ENCODE measurements at places on chromosomes 7 and 10.

GRCh38 chr7:28419716-28420115 lies 7.4 kb downstream of the CREB5 start:
- no peak for DNase-seq

GRCh38 chr7:8105449-8106095 lies 137.0 kb downstream of the GLCCI1 start:
- no peak for DNase-seq

DNA sequence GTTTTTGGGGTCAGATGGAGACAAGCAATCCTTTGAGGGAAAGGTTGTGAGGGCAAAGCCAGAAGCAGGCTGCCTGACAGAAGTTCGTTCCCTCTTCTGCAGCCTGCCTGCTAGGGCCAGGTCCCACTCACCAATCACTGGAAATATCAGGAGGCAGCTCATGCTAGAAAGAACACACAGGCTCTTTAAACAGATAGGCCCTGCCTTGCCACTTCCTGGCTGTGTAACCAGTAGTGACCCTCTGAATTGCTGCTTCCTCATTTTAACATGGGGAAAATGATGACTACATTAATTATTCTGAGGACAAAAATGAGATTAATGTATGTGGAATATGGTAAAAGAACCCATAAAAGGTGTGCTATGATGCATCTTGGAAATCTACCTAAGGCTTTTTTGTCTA lies 50.5 kb upstream of the MRLN start:
- DNase-seq = no peak

- DNase-seq = no peak
Measured at GRCh38 chr10:12533151-12533550, 183.8 kb downstream of the CAMK1D start.

DNA sequence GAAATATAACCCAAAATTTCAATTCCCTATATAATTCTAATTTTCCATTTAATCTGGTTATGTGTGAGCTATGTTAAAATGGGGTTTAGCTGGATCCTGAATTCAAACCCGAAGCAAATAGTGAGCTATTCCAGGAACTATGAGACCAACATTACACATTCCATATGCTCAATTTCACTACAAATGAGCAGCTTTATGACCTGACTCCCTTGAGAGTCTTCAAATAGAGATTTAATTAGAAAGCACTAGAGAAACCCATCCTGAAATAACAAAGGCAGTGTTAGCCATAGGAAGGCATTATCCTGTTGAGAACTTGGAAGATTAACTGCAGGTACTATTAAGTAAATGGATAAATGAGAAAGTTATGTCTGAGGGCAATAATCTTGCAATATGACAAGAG lies 890.0 kb downstream of the GRM8 start:
- DNase-seq = no peak

DNA sequence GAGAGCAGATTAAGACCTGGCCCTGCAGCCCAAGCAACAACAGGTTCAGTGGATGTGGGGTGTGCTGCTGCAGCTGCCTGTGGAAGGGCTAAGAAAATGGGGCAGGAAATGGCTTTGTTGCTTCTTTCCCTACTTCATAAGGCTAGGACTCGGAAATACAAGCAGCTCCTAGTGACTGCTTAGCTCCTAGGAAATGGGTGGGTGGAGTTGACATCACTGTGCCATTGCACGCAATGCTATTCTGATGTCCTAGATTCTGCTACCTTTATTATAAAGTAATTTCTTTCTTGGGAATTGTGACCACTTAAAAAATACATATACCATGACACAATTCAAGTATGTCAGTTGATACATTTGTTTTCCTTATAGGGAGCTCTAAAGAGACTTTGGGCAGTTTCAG lies 155.8 kb downstream of the FANK1 start:
- no peak for DNase-seq

DNA sequence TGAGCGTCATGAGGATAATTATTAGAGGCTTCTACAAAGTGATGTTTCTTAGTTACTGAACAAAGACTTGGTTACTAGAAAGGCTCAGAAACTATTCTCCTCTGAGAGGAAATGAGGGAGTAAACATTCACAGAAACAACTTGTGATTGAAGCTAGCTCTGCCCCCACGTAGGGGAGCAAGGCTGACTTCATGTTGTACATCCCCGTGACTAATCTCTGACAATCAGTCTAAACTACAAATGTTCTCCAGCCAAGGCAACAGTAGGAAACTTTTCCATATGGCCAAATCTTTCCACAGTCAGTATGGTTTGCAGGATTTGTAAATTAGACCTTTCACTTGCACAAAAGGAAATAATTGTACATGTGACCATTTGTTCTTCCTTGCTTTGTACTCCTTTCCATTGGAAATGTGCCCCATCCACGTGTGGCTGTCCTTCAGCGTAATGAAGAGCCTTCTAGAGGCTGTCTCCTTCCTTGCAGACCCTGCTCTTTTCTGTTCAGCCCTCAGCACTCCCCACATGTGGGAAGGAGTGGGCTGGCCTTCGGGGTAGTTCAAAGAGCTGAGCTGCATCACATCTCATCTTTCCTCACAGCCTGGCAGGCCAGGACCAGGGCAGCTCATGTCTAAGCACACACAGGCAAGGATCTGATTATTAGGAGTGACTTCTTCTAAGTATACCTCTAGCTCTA lies 93.5 kb downstream of the PCGF5 start:
- no peak for DNase-seq

- DNase-seq = no peak
Measured at GRCh38 chr7:81516898-81517297, 252.9 kb downstream of the HGF start.

DNA sequence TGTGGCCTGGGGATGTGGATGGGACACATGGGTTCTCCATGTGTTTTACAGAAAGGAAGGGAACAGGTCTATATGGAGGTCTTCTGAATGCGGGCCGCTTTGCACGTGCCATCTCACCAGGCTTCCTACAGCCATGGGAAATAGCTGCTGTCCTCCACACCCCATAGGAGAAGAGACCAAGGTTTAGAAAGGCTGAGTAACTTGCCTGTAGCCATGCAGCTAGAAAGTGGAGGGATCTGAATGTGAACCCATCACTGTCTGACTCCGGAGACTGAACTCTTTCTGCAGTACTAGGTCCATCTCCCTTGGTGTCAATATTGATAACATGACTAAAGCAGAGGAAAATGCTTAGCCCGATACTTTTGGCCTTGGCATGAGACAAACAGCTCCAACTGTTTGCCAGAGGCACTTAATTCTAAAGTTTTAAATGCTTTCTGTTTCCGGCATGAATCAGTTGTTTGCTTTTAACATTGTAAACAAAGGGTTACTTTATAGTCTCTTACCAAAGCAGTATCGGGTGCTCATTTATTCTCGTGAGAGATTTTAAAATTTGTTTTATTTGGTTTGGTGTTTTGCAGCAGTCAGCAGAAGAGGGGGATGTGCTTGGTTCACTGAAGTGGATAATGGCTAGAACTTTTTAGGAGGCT lies 64.8 kb upstream of the LOXL4 start:
- DNase-seq = no peak

GRCh38 chr7:18228686-18229085 lies 201.0 kb upstream of the PRPS1L1 start:
- no peak for DNase-seq

DNA sequence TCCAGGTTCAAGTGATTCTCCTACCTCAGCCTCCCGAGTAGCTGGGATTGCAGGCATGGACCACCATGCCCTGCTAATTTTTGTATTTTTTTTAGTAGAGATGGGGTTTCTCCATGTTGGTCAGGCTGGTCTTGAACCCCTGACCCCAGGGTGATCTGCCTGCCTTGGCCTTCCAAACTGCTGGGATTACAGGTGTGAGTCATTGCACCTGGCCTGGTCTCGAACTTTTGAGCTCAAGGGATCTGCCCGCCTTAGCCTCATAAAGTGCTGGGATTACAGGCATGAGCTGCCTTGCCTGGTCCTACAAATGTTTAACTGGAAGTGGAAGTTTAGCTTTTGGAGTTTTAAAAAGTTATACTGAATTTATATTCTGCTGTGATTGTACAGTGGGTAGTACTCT lies 2.8 kb downstream of the MLLT10 start:
- no peak for DNase-seq

GRCh38 chr7:19119870-19120486 lies 2.5 kb upstream of the TWIST1 start:
- no peak for DNase-seq

- DNase-seq = no peak
Measured at GRCh38 chr7:100396421-100396982, 23.2 kb downstream of the PILRA start.

DNA sequence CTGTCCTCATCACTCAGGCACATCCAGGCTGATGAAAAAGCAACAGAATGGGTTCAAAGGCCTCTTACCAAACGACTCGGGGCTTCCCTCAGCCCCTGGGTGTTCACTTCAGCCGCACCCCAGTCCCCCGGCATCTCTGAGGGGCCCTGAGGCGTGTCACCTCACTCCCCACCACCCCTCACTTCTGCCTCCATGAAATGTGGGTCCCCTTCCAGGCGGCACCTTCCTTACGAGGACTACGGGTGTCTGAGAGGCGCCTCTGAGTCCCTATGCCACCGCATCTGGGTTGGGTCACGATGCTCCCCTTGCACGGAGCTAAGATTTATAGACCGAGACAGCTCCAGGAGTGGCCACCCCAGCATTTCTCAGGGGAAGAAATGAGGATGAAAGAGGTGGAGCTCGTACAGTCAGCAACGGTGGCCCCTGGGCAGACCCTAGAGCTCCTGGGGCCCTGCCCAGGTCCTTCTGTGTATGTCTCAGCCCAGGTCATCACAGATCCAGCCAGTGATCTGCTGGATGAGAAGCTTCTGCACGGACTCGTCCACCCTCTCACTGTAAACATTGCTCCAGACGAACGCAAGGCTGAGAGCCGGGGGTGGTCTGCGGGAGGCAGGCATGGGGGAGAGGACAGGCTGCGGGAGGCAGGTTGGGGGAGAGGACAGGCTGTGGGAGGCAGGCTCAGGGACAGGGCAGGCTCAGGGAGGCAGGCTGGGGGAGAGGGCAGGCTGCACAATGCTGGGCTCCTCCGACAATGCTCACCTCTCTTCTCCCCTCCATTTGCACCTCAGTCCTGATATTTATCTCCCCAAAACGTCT lies 408.2 kb downstream of the DNAJB6 start:
- no peak for DNase-seq

- no peak for DNase-seq
Measured at GRCh38 chr7:43113622-43114457, 1.4 kb downstream of the HECW1 start.

DNA sequence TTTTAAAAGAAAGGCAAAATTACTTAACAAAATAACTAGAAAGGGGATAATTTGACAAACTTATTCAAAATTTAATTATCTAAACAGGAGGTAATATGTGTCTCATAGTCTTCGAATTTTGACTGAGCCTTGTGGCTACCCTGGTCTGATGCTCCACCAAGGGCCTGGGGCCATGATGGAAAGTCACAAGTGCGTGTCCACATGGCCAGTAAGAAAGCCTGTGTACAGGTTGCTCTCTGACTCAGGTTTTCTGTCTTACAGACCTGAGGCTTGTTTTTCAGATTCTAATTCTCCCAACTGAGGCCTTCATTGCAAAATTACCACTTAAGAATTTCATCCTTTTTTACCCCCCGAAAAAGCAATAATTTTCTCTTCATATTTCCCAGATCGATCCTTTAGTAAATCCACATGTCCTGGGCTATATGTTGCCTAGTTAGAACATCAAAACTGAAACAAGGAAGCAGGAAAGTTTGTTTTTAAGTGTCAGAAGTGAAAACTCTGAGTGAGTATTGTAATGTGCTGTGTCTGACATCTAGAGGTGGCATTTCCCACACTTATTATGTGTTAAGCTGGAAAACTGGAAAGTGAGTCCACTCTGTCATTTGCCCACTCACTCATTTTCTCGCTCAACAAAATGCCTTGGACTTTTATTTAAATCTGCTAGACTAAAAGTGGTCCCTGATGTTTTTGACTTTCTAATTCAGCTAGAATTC lies 10.0 kb downstream of the CYP3A43 start:
- DNase-seq = no peak

DNA sequence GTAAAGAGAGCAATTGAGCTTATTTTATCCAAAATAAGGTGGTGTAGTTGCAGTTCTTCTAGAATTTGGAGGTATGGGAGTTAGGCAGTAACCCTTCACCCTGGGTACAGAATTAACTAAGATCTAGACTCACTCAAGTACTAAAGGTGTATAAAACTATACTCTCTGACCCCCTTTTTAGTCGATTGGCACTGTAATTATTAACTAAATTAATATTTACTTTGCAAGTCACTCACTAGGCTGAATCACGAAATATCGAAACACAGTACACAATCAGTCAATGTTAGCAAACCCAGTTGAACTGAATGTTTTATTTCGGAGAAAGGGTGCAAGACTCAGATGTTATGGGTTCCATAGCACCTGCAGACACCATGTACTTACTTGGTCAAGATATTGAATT lies 14.6 kb upstream of the CYP2C19 start:
- DNase-seq = no peak
